Sigmoid colon (tissue), 7 donors: ENCODE measurements at places on chromosomes 3 and 15. TPM values are rescaled to one million over a fixed set of nuclear protein-coding genes. Genes with fewer than 3 reads are reported as not detected.

Gene LMLN
- 3.3 TPM for total RNA-seq

Gene NMNAT3
- 10.0 TPM for total RNA-seq

Gene CEP152
- 4.2 TPM for total RNA-seq

- no peaks in the 10 kb centered on the region for H3K4me1 ChIP-seq
- H3K36me3 ChIP-seq: no peaks in the 10 kb centered on the region
- no peak for DNase-seq
- no peak overlapping the region for H3K4me3 ChIP-seq
- H3K27ac ChIP-seq: no peak overlapping the region
- H3K27me3 ChIP-seq: peaks cover 3% of the 10 kb centered on the region
Measured at GRCh38 chr15:40495516-40495915, 24.7 kb downstream of the CHST14 start.

DNA sequence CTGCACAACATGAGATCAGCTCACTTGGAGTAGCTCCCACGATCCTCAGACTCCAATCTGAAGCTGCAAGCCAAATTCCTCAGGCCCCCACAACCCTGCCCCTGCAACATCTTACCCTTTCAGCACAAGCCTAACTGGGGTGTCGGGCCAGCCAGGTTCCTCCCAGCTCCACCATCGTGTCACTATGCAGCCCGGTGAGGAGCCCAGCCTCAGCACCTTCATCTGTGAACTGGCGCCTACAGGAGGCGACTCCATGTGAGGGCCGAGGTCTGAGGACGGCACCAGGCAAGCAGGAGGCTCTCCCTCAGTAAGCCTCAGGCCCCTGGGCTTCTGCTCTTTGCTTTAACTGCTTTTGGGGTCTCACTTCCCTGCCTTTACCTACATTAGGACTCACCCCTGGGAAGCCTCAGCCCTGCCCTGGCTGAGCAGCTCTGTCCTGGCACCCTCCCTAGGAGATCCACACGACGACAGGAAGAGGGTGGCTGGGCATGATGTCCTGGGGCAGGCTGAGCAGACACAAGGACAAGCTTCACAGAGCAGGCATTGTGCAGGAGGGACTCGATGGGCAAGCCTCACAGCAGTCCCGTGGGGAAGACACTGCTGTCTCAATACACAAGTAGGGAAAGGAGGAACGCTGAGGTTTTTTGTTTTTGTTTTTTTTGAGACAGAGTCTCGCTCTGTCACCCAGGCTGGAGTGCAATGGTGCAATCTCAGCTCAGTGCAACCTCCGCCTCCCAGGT lies 104.6 kb downstream of the ADAMTS17 start:
- no peak overlapping the region for H3K27ac ChIP-seq
- no peak for DNase-seq
- no peaks in the 10 kb centered on the region for H3K36me3 ChIP-seq
- no peaks in the 10 kb centered on the region for H3K27me3 ChIP-seq
- no peaks in the 10 kb centered on the region for H3K4me1 ChIP-seq

- no peaks in the 10 kb centered on the region for H3K36me3 ChIP-seq
- no peak overlapping the region for H3K27ac ChIP-seq
- H3K4me1 ChIP-seq: no peaks in the 10 kb centered on the region
- DNase-seq: no peak
Measured at GRCh38 chr15:81294516-81294880, 29.4 kb downstream of the STARD5 start.

Gene NRROS
- total RNA-seq: 6.1 TPM

DNA sequence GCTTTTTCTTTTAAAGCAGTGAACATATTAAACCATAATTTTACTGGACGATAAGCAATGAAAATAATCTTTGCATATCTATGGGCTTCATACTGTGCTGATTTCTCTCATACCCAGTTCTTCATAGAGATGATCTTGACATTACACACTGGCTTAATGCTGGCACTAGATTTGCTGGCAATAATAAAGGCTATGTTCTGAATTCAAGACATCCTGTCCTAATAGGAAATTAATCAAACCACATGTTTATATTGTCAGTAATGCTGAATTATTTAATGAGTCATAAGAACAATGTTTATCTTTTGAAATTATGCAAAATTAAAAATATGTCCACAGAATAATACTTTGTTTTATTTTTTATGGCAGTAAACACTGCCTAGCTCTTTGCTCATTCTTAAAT lies 643.2 kb downstream of the OTOL1 start:
- H3K36me3 ChIP-seq: no peaks in the 10 kb centered on the region
- H3K27ac ChIP-seq: no peak overlapping the region
- H3K4me1 ChIP-seq: peaks cover 31% of the 10 kb centered on the region

Gene SLC9C1
- not detected for total RNA-seq

- no peak overlapping the region for H3K27ac ChIP-seq
- H3K4me3 ChIP-seq: no peak overlapping the region
Measured at GRCh38 chr3:21989341-21990042, 238.5 kb upstream of the ZNF385D start.

GRCh38 chr3:175526609-175527280 lies 667.6 kb downstream of the NAALADL2 start:
- H3K4me1 ChIP-seq: peaks cover 6% of the 10 kb centered on the region
- peak overlapping the region; percentile 11 for H3K4me3 ChIP-seq

GRCh38 chr3:14461748-14462324 lies 59.4 kb downstream of the SLC6A6 start:
- no peak for DNase-seq
- no peak overlapping the region for H3K4me3 ChIP-seq
- H3K36me3 ChIP-seq: no peaks in the 10 kb centered on the region
- H3K27me3 ChIP-seq: no peaks in the 10 kb centered on the region

Gene CFAP91
- 11.8 TPM for total RNA-seq

Gene DNAJC19
- 89.2 TPM for total RNA-seq

Gene RAB6B
- total RNA-seq: 5.8 TPM

DNA sequence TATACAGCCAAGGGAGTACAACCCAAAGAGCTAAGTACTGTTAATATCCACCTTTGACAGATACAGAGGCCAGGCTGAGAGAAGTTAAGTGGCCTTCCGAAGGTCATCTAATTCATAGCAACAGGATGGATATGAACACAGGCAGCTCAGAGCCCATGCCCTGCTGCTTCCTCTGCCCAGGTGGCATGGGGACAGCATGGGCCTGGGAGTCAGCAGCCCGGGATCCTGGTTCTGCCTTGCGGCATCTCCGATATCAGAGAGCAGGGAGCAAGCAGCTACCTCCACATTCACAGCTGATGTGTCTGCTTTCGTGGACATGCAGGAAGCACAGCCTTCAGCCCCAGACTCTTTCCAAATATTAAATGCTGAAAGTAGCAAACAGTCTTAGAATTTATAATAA lies 55.6 kb downstream of the STARD5 start:
- no peaks in the 10 kb centered on the region for H3K36me3 ChIP-seq
- no peak overlapping the region for H3K4me3 ChIP-seq
- no peaks in the 10 kb centered on the region for H3K4me1 ChIP-seq

DNA sequence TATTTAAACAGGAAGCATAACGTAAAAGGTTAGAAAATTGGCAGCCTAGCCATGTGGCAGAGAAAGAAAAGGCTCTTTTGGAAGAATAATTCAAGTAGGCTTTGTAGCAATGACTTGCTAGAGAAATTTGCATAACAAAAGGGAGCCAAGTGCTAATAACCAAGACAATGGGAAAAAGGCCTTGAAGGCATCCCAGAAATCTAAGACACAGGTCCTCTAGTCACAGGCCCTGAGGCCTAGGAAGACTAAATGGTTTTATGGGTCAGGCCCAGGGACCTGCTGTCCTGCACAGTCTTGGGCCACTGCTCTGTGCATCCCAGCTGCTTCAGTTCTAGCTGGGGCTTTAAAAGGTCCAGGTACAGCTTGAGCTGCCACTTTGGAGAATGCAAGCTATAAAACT lies 78.5 kb downstream of the FGF7 start:
- no peak for DNase-seq
- H3K4me1 ChIP-seq: peaks cover 9% of the 10 kb centered on the region
- H3K27me3 ChIP-seq: no peaks in the 10 kb centered on the region
- no peaks in the 10 kb centered on the region for H3K36me3 ChIP-seq
- no peak overlapping the region for H3K4me3 ChIP-seq
- no peak overlapping the region for H3K27ac ChIP-seq

Gene COL6A5
- not detected for total RNA-seq

Gene SLC12A8
- not detected for total RNA-seq

DNA sequence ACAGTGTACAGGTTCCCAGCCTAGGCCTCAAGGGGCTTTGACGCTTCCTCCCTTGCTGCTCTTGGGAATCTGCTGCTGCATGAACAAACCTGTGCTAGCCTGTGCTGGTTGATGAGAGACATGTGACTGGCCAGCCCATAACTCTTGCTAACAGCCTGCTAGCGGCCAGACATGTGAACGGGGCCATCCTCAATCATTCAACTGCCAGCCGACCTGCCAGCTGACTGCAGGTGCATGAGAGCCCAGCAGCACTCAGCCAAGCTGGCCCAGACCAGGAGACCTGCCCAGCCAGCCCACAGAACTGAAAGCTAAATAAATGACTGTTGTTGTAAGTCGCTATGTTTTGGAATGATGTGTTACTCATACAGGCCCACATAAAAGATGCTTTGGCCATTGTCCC lies 82.4 kb upstream of the DLG1 start:
- peak; percentile 24 for DNase-seq
- no peaks in the 10 kb centered on the region for H3K36me3 ChIP-seq
- H3K27me3 ChIP-seq: no peaks in the 10 kb centered on the region
- H3K27ac ChIP-seq: no peak overlapping the region
- no peaks in the 10 kb centered on the region for H3K4me1 ChIP-seq

Gene CCR8
- not detected for total RNA-seq

DNA sequence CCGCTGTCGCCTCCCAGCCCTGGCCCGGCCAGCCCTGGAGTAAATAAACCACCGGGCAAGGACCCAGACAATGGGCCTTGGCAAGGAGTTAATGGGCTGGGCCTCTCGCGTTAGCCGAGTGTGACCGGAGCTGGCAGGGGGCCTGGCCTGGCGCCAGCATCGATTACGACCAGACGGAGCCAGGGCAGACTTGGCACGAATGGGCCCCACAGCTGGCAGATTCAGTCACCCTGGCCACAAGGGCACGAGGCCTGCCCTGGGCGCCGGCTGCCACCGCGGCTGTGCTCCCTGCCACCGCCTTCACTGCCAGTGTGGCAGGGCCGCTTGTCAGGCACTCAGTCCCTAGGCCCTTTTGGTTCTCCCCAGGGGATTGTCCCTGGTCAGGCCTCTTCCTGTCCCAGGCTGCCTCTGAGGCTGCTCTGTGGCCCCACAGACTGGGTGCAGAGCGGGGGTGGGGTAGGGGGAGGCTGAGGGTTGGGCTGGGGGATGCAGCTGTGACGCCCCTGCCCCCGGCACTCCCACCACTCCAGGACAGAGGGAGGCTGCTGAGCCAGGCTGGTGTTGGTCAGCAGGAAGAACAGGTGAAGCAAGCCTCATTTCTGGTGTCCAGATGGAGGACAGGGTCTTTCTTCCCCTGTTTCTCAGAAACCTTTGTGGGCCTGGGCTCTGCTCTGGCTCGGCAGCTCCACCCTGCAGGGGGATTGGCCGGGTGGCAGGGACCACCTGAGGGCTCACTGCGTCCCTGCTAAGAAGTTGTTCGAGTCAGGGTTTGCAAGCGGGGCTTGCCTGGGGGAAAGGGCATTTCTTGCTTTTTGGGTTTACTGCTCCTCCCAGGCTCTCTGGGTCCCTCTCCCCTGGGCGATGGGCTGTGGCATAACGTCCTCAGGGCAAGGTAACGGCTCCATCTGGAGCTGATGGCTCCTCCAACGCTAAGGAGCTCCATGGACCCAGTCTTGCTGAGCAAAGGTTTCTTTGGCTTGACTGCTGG lies 30.5 kb upstream of the SRP14 start:
- DNase-seq: peak; percentile 94
- no peaks in the 10 kb centered on the region for H3K36me3 ChIP-seq
- H3K4me1 ChIP-seq: peaks cover 27% of the 10 kb centered on the region
- H3K27me3 ChIP-seq: no peaks in the 10 kb centered on the region
- no peak overlapping the region for H3K4me3 ChIP-seq

GRCh38 chr3:127964816-127965215 lies 49.8 kb downstream of the KBTBD12 start:
- H3K27me3 ChIP-seq: no peaks in the 10 kb centered on the region
- H3K4me1 ChIP-seq: peaks cover 36% of the 10 kb centered on the region
- no peak for DNase-seq
- no peaks in the 10 kb centered on the region for H3K36me3 ChIP-seq
- no peak overlapping the region for H3K27ac ChIP-seq

DNA sequence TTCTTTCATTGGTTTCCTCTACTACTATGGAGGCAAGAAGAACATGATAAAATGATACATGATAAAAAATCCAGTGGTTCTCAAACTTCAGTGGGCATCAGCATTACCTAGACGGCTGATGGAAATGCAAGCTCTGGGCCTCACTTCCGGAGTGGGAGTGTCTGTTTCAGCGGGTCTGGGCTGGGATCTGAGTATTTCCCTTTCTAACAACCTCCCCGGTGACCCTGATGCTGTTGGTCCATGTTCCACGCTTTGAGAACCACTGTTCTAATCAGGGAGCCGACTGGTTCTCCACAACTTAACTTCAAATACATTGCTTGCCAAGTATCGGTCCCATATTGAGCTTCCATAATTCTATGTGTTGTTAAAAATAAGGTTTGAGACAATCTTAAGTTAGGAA lies 712.3 kb upstream of the LMCD1 start:
- H3K27me3 ChIP-seq: no peaks in the 10 kb centered on the region
- no peak overlapping the region for H3K27ac ChIP-seq
- no peak overlapping the region for H3K4me3 ChIP-seq
- H3K4me1 ChIP-seq: no peaks in the 10 kb centered on the region
- DNase-seq: no peak

Gene RUVBL1
- total RNA-seq: 17.2 TPM

- peak overlapping the region; percentile 37 for H3K4me3 ChIP-seq
- peaks cover 44% of the 10 kb centered on the region for H3K4me1 ChIP-seq
- peaks cover 71% of the 10 kb centered on the region for H3K27me3 ChIP-seq
Measured at GRCh38 chr15:45116482-45117307, 2.6 kb downstream of the DUOXA2 start.

Gene RNU6-1
- total RNA-seq: not detected

Gene CLRN1
- not detected for total RNA-seq

DNA sequence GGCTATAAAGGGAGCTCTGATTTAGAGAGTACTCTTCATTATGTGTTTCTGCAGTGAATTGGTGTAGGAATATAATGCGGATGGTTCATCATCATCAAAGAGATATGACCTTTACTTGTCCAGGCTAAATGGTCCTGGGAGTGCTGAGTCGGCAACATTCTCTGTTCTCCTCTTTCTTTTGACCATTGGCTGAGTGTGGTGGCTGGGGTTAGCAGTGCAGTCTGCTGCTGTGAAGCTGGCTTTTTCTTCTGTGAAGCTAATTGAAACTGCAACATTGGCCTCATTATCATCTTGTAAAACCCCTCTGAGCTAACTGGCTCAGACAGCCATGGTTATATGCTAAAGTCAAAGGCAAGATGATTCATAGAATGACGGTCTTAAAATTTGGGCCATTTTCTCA lies 83.8 kb downstream of the THRB start:
- no peaks in the 10 kb centered on the region for H3K36me3 ChIP-seq
- DNase-seq: no peak
- H3K27me3 ChIP-seq: no peaks in the 10 kb centered on the region

DNA sequence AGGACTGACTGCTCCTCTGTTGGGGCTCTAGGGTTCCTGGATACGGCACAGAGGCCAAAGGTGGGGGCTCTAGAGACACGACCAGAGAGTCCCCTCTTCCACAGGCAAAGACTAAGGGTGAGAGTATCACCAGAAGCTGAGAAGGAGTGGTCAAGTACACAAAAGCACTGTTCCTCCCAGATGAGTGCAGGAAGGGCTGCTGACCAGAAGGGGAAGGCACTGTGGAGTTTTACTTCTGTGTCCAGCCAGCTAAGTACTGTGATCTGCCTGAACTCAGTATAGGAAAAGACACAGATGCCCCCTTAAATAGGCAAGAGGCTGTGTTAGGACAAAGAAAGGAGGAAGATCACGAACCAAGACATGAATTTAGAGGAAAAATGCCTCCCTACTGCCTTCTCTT lies 11.7 kb downstream of the MRPS11 start:
- peaks cover 35% of the 10 kb centered on the region for H3K36me3 ChIP-seq
- H3K4me1 ChIP-seq: peaks cover 8% of the 10 kb centered on the region
- H3K27me3 ChIP-seq: no peaks in the 10 kb centered on the region
- H3K4me3 ChIP-seq: no peak overlapping the region
- DNase-seq: no peak
